Activated T-helper 17 cell treated with anti-CD3 and anti-CD28 coated beads, Interleukin-2, amount 50 U/mL, for 72 hours (primary cell): ENCODE measurements at places on chromosomes 1 and 21. TPM values are rescaled to one million over a fixed set of nuclear protein-coding genes. Genes with fewer than 3 reads are reported as not detected.

- ATAC-seq, result no peak
These were observed 259.1 kb downstream of the BARHL2 start for GRCh38 chr1:90457985-90458384.

DNA sequence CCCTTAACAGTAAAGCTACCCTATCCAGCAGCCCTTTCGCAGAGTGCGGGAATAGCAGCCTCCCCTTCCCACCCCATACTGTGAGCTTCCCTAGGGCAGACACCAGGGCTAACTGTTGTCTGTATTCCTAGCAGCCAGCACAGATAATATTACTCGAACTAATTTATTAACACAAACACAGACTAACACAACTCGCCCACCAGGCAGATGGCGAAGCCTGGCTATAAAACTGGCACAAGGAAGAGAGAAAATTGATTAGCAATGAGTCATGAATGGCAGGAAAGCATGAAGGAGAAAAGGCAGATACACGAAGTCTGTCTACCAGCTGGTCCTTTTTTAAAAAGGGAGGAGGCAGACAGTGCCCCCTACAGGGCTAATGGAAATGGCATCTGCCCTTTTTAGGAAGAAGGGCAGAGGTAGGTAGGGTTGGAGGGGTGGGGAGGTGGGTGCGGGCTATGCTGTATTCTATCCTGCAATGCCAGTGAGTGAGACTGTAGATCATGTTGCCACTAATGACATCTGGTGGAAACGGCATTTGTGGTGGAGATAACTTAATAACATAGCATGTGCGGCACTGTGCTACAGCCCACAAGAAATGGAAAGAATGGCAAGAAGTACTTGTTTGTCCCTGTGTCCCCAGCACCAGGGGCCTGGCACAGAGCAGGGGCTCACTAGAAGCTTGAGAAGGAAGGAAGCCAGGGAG is 30.6 kb upstream of the CTPS1 start:
- ATAC-seq, result peak; percentile 76

The PADI1 gene
- total RNA-seq, result not detected

The LCE1C gene
- total RNA-seq, result not detected

The PDPN gene
- total RNA-seq, result not detected

The ADAM30 gene
- total RNA-seq, result not detected
